NT2/D1 (cell line): ENCODE measurements at places on chromosomes 3 and 15.

DNA sequence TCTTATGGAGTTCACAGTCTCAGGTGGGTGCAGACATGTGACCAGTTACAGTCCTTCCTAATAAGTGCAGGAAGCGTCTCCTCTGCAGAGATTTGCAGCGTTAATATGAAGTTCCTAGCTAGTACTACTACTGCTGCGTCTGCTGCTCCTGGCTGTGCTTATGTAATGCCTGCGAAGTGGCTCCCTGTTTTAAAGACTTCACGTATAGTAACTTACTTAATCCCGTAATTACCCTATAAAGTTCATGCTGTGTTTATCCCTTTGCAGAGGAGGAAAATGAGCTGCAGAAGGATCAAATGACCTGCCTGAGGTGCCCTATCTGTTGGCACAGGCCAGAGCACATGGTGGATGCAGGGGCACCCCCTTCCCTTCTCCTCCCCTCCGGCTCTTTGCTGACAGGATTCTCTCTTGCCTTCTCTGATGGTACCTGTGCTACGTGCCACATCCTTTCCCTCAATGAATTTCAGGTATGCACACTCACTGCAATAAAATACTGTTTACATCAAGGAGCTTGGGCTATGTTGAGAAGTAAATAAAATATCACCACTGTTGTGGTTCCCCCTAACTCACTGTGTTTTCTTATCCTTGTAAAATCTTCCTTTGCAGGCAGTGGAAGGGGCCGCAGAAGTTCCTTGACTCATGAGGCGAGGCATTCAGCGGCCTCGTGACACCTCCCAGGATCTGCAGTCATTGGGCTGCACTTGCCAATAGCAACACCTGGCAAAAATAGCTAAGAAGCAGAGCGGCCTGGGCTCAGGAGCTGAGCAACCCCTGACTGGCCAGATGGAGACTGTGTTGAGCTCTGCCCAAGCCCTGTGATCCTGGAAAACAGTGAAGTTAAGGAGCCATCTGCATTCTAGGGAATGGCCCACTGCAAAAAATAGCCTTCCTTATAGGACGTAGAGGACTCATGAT lies 188.9 kb upstream of the ATP10A start:
- no peak for DNase-seq

GRCh38 chr3:121752261-121752660 lies 2.7 kb upstream of the GOLGB1 start:
- no peak for DNase-seq

DNA sequence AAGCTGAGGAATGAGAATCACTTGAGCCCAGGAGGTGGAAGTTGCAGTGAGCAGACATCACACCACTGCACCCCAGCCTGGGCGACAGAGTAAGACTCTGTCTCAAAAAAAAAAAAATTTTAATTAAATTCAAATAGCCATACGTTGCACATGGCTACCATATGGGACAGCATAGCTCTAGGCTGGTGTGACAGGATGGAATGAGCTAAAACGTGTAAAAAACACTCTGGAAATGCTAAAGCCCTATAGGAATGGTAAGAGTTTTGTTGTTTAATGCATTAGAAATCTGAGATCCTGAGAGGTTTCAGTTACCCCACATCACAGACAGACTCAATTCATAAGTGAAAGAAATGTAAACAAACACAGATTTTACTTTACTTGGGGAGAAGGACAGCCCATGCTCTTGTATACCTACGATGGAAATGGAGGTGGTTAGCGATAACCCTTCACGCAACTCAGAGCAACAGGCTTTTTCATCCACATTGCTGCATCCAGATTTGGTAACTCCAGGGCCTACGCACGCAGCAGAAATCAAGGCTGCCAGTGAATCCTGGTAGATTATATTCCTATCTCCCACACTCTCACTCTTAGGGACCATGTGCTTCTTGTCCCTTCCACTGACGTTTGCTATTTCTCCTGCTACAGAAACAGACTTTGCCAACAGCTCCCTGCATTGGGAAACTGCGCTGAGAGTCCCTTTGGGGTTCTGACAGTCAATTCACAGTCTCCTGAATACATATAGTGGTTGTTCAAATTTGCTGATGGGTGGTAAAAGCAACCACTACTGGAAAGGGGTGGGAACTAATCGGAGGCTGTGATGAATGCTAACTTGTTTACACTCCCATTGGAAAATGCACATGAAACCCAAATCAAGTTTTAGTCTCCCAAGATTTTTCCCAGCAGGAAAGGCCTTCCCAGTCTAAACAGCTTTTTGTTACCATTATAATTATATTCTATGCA lies 3.1 kb downstream of the SH3BP5 start:
- no peak for DNase-seq

GRCh38 chr3:51940648-51941462 lies 849 bp downstream of the RRP9 start:
- no peak for DNase-seq

DNA sequence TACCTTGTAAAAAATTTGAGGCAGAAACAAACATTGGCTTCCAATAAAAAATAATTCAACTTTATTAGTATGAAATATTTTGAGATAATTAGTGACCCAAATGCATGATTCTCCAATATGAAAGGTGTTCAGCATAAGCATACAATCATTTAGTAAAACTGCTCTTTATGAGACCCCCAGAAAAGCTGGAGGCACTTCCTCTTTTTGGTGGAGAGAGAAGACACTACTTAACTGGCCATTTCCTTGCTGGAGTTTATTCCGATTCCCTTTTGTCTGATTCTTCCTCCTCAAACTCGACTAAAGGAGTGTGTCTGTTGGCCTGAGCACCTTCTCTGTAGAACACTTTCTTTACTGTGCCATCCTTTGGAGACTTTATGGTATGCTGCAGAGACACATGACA lies 34.8 kb upstream of the DCUN1D1 start:
- DNase-seq: no peak

- no peak for DNase-seq
Observed at GRCh38 chr3:133607816-133608215, 34.3 kb downstream of the CDV3 start.

- DNase-seq: no peak
Observed at GRCh38 chr3:159482994-159483367, 505.7 kb upstream of the IL12A start.

DNA sequence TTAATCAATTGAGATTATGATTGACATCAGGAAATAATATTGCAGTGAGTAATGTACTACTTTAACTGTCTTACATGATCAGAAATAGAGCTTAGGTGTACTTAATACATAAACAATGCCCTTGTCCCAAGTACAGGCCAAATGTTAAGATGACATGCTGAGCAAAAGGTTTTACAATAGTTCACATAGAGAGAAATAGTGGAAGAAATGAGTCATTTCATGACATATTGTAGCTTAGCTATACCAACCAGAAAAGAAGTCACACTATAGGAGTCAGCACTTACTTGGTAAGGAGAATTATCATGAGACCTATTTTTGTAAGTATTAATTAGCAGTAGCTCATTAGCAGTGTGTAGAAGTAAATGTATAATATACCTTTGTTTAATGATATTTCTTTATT lies 96.4 kb upstream of the NANOGP8 start:
- no peak for DNase-seq

DNA sequence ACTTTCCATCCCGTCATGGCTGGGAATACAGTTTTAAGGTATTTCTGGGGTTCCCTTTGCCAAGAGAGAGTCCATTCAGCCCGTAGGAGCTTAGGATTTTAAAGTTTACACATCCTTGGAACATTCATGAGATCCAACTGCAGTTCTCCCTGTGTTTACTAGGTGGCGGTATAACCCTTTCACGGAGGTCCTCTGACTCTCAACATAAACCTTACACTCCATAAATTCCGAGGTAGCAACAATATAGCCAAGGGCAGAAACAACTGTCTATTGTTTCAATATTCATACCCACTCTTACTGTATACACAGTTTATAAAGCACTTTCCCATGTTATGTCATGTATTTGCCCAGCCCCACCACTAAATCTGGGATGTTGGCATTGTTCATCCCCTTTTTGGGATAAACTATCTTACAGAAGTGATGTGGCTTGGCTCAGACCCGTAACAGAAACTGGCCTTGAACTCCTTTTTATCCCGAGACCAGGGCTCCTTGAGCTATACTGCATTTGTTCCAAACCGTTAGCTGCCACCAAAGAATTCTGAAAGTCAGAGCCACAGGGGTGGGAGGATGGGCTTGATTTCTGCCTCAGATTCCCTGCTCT lies 69.2 kb upstream of the COL6A5 start:
- DNase-seq: peak; percentile 39

- DNase-seq: no peak
Observed at GRCh38 chr3:181718369-181718768, 6.6 kb downstream of the SOX2 start.

DNA sequence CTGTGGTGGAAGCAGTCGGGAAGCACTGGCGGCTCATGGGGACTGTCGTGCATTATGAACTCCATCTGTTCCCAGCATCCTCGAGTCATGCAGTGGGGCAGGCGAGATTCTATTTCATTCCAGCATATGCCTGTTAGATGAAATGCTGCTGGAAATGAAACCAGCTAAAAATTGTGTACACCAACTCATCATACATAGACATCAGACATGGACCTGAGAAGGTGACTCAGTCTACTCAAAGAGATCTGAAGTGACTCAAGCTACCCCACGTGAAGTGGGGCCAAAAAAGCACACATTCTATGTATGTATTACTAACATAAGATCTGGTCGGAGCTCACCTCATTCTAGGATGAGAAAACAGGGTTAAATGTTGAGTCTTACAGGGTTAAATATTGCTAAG lies 47.5 kb upstream of the FAM98B start:
- no peak for DNase-seq

DNA sequence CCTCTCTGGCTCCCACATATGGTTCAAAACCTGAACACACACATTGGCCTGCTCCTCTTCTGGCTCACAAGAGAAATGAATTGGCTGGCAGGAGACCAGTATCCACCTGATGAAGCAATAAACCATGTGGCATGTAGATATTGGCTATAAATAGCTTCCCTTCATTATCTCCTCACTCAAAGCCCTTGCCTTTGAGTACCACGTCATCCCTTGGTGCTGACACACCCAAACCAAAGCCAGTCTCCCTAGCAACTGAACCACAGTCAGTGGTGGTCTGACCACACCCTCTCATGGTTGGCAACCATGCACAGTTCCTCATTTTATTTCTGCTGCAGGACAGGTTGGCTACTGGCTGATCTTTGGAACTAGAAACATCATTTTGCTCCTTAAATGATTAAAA lies 98.8 kb downstream of the ZNF621 start:
- DNase-seq: no peak

GRCh38 chr3:127062926-127063325 lies 80.0 kb downstream of the PLXNA1 start:
- DNase-seq: no peak

DNA sequence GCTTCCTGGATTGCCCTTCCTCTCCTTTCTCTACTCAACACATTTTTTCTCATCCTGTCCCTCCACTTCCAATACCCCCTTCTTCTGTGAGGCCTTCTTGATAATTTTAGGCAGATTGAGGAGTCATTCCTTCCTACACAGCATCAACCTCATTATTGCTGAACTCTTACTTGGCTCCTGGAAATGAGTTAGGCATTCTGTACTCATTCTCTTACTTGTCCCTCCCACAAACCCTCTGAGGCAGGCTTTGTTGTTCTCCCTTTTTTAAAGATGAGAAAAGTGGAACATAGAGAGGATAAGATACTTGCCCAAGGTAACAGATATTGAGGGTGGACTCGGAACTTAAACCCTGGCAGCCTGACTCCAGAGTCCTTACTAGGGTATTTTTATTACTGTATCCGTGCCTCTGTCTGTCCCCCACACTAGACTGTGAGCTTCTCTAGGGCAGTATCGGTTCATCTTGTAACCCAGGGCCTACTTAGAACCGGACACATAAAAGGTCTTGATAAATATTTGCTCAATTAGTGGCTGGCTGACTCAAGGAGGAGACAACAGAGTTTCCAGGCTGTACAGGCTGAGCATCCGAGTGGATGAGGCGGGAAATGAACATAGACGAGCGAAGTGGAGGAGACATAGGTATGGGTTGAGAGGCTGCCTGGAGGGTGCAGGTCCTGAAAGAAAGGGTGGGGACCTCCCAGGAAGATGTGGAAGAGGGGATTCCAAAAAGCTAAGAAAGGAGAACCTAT lies 148.7 kb upstream of the ATP2B2 start:
- DNase-seq: no peak

GRCh38 chr3:15440891-15441290 lies 13.5 kb downstream of the EAF1 start:
- DNase-seq: no peak

DNA sequence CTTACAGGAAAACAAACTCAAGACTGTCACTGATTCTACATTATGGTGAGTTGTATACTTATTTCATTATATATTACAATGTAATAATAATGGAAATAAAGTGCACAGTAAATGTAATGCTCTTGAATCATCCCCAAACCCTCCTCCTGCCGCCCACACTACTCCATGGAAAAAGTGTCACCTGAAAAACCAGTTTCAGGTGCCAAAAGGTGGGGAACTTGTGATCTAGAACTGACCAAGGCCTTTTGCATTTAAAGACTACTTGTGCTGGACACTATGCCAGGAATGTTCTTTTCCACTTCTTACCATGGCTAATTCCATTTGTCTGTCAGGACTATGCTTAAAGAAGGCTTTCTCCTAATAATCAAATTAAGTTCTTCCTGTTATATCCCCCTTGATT lies 32.3 kb downstream of the ROBO2 start:
- no peak for DNase-seq

GRCh38 chr15:68389041-68389930 lies 42.7 kb downstream of the ITGA11 start:
- no peak for DNase-seq

GRCh38 chr3:35500641-35501350 lies 138.5 kb upstream of the ARPP21 start:
- DNase-seq: no peak

- no peak for DNase-seq
Observed at GRCh38 chr15:41536866-41537265, 7.2 kb downstream of the RPAP1 start.

DNA sequence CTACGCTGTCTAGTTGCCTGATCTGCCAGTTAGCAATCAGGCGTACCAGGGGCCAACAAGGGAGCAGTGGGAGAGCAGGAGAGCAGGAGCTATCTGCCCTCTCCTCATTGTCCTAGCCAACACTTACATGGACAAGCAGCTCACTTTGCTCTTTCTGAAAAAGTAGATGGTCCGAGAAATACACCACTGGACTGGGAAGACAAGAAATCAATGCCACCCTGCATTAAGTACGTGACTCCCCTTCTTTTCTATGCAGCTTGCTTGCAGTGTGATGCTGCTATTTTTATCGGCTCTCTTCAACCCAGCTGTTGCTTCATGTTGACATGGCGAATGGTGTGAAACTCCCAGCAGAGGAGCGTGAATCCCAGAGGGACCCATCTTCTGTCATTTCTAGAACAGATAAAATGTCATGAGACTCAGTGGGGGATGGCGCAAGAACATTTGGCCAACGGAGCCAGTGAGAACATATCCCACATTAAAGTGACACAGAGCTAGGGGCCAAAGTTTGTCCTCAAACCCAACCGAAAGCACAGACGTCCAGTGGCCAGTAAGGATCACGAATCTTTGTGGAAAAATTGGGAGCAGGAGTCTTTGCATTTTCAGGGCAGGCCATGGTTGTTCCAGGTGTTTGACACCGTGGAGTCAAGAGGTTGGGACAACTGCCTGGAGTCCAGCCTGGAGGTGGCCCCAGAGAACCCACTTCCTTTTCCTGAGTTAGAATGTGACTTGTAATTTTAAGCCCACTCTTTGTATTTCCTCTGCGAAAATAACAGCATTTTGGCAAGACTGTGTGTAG lies 53.7 kb upstream of the MEF2A start:
- DNase-seq: no peak

- DNase-seq: no peak
Observed at GRCh38 chr3:115687721-115688120, 64.4 kb downstream of the GAP43 start.

GRCh38 chr3:51691021-51691420 lies 15.8 kb upstream of the GRM2 start:
- DNase-seq: no peak
